ENCODE measurements at places on chromosomes 6 and 20. TPM values are rescaled to one million over a fixed set of nuclear protein-coding genes. Genes with fewer than 3 reads are reported as not detected.

- no peaks in the 10 kb centered on the region for H3K4me1 ChIP-seq
- H3K27ac ChIP-seq, result no peak overlapping the region
- H3K27me3 ChIP-seq, result no peaks in the 10 kb centered on the region
- no peak overlapping the region for H3K4me3 ChIP-seq
- no peaks in the 10 kb centered on the region for H3K36me3 ChIP-seq
Observed at GRCh38 chr6:71457929-71458328, 169.3 kb downstream of the OGFRL1 start.

GRCh38 chr20:62899633-62900051 is 26.7 kb downstream of the DIDO1 start:
- peak overlapping the region; percentile 49 for H3K4me3 ChIP-seq
- DNase-seq, result no peak
- H3K4me1 ChIP-seq, result peaks cover 36% of the 10 kb centered on the region
- no peak overlapping the region for H3K27ac ChIP-seq

- peaks cover 10% of the 10 kb centered on the region for H3K4me1 ChIP-seq
- H3K27ac ChIP-seq, result no peak overlapping the region
- H3K36me3 ChIP-seq, result no peaks in the 10 kb centered on the region
- H3K4me3 ChIP-seq, result no peak overlapping the region
- no peak for DNase-seq
- no peaks in the 10 kb centered on the region for H3K27me3 ChIP-seq
Observed at GRCh38 chr6:138803861-138804260, 8.0 kb downstream of the ECT2L start.

DNA sequence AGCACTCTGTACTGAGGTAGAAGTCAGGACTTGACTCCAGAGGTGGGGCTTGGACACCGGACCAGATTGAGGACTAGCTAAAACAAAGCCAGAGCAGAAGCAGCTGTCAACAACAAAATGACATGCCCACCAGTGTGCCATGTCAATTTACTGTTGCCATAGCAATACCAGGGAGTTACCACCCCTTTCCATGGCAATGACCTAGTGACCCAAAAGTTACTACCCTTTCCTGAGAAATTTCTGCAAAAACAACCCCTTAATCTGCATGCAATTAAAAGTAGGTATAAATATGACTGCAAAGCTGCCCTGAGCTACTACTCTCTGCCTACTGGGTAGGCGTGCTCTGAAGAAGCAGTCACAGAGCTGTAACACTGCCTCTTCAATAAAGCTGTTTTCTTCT is 21.0 kb downstream of the MAP3K5 start:
- H3K4me1 ChIP-seq, result peaks cover 24% of the 10 kb centered on the region
- no peak overlapping the region for H3K27ac ChIP-seq
- no peak for DNase-seq

DNA sequence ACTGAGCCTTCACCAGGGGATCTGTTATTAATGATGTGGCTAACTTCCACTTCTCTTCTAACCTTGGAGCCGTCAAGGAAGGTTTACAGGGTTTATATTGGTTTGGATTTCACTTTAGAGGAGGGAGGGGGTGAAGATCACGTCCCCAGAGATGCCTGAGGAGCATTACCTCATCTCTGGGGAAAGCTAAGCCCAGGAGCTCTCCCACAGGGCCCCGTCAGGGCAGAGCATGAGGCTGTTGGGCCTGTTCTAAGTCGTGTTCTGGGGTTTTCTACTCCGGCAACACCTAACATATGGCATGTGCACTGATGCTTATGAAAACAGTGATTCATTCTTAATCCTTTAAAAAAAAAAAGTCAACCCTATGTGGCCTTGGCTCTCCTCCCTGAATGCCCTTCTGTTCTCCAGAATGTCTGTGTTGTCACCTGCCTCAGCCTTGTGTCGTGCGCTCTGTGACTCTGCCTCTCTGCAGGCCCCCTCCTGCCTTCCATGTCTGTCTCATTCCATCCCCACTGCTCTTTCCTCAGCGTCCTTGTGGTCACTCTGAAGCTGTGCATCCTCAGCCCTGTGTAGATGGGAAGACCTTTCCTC is 97.4 kb upstream of the JARID2 start:
- peak; percentile 42 for DNase-seq
- H3K4me3 ChIP-seq, result no peak overlapping the region
- no peaks in the 10 kb centered on the region for H3K27me3 ChIP-seq
- H3K4me1 ChIP-seq, result peaks cover 13% of the 10 kb centered on the region
- H3K27ac ChIP-seq, result peak overlapping the region; percentile 44

- H3K4me1 ChIP-seq, result peaks cover 9% of the 10 kb centered on the region
- H3K27me3 ChIP-seq, result peaks cover 25% of the 10 kb centered on the region
- no peak overlapping the region for H3K27ac ChIP-seq
Observed at GRCh38 chr6:85124472-85125354, 325.2 kb upstream of the NT5E start.

DNA sequence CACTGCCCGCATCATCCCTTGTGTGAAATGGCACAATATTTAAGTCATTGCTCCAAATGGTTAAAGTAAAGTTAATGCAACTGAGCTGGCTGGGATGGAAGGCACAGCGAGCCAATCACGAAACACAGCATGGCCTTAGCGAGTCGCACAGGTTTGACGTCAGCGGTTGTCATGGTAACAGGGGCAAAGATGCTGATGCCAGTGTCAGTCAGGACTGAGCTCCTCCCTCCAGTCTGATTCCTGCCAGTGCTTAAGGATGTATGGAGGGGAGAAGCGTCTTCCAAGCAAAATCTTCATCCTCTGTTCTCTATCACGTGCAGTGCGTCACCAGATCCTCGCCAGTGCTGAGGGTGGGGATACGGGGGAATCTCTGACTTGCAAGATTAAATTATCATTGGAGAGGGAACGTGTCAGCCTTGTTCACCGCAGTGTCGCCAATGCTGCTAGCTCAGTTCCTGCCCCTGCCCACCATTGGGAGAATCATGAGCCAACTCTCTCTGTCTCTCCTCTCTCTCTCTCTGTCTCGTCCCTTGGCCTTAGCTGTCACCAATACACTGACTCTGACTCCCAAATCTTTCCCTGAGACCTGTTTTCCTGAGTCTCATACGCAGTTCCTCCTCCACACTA is 24.5 kb downstream of the TSPYL4 start:
- H3K4me1 ChIP-seq, result no peaks in the 10 kb centered on the region
- H3K27ac ChIP-seq, result no peak overlapping the region
- peaks cover 2% of the 10 kb centered on the region for H3K36me3 ChIP-seq
- no peaks in the 10 kb centered on the region for H3K27me3 ChIP-seq

DNA sequence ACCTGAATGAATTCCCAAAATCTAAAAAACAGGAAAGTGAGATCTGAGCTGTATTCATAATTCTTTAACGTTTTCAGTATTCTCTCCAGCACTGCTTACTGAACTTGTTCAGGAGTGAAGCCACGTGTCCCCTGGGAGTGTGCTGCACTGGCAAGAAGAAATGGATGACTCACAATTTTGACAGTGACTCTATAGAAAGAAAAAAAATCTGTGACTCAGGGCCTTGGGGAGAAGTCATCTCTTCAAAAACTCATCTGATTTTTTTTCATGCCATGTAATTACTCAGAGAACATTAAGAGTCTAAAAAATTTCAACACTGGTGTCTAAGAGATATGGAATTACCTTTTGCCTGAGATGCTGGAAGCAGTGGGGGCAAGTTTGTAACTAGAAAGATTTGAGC is 39.7 kb downstream of the ANKEF1 start:
- no peak overlapping the region for H3K4me3 ChIP-seq
- H3K4me1 ChIP-seq, result no peaks in the 10 kb centered on the region
- peaks cover 18% of the 10 kb centered on the region for H3K27me3 ChIP-seq
- H3K36me3 ChIP-seq, result no peaks in the 10 kb centered on the region
- DNase-seq, result no peak

PGM3 gene
- 68.1 TPM for total RNA-seq

RALGAPB gene
- 43.5 TPM for total RNA-seq

EYA2 gene
- 10.2 TPM for total RNA-seq
